ENCODE measurements at places on chromosomes 6 and 20.

GRCh38 chr6:156940221-156940620, 163.0 kb downstream of the ARID1B start:
- no peak for DNase-seq

DNA sequence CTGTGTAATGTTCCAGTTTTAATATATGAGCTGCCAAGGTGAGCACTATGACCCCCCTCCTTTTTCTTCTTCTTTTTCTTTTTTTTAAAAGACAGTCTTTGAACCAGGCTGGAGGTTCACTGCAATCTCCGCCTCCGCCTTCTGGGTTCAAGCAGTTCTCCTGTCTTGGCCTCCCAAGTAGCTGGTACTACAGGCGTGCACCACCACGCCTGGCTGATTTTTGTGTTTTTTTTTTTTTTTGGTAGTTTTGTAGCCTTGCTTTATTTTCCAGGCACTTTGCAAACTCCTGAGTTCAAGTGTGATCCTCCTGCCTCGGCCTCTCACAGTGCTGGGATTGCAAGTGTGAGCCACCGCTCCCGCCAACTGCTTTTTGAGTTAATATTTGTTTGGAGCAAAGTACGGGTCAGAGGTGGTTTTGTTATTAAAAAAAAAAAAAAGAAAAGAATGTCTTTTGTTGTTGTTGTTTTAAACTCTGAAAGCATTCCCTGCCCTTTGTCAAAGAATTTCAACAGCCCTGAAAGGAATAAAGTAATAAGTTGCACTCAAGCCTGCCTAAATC, 78.6 kb downstream of the JARID2 start:
- no peak for DNase-seq

GRCh38 chr6:69164564-69165229, 529.6 kb downstream of the ADGRB3 start:
- DNase-seq = no peak

DNA sequence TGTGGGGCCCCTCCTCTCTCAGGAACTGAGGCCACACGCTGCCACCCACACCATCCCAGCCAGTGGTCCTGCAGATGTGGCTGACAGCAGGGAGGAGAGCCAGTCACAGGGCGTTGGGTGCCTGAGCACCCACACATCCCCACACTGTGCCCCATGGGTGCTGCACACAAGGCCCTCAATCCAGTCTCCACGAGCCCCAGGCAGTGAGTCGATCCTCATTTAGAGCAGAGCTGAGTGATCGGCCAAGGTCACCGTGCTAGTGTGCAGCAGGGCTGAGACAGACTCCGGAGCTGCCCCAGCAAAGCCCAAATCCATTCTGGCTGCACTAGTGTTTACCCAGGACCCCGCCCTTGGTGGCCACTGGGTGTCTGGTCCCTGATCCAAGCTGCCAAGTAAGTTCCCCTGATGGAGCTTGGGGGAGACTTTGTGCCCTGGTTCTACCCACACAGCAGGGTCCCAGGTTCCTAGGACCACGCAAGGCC, 9.0 kb downstream of the C20orf203 start:
- no peak for DNase-seq

DNA sequence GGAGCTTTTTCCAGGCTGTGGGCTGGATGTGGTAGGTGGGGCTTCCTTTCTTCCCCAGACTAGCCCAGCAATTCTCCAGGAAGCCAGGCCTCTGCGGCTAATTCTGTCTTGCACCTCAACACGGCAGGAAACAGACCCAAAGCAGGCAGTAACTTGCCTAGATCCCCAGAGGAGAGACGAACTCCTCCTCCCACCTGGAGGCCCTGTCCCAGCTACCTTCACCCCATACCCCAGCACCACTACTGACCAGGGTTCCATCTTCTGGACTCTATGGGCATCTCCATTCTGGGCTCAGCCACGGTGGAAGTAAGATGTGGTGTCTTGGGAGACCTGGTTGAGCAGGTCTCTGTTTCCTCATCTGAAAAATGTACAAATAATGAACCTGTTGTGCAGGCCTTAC, 48.4 kb upstream of the ZNF337 start:
- DNase-seq = no peak

GRCh38 chr20:53009979-53010735, 38.0 kb downstream of the TSHZ2 start:
- no peak for DNase-seq

GRCh38 chr20:18001131-18001921, 32.5 kb downstream of the MGME1 start:
- DNase-seq = no peak

DNA sequence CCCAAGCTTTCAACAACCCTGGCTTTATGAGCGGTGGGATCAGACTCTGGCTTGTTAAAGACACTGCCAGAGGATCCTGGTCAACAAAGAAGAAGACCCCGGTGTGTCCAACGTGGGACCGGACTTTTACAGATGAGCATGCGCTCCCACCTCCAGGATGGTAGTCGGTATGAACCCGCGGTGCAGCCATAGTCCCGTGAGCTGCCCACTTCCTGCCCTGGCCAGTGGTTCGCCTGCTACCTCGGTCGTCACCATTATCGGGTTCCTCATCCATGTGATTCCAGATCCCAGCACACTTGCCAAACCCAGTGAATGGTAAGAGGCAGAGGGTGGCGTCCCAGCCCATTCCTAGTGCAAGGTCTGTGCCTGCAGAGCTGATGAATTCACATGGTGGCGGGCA, 112.7 kb downstream of the AGPAT4 start:
- DNase-seq = no peak

DNA sequence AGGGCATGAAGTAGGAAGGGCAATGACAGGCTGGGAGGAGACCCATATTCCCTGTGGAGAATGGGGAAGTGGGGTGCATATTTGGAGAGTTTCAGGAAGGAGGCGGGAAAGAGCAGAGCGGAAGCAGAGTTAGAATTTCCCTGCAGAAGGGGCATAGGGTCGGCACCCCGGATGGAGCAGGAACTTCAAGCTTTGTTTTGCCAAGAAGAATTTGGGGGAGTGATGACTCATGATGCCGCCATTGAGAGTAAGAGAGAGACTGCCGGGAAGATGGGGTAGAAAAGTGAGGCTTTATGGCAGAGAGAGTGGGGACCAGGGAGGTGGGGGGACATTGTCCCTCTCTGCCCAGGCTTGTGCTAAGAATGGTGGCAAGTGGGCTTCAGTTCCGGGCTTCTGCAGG, 50.3 kb upstream of the EPB41L1 start:
- DNase-seq = no peak

DNA sequence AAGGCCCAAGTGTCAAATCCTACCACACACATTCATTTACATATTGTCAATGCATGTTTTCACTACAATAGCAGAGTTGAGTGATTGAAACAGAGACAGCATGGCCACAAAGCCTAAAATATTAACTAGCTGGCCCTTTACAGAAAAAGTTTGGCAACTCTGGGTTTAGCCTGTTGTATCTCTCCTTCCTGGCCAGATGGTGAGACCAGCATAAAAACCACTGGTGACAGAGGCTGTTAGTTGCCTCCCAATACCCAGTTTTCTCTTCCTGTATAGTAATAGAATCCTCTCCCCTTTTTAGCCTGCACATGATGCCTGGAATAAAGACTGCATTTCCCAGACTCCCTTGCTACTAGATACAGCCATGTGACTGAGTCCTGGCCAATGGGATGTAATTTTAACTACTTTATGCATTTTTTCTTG, 100.0 kb upstream of the TAB2 start:
- no peak for DNase-seq

GRCh38 chr6:159981403-159982245, 12.7 kb downstream of the IGF2R start:
- DNase-seq = no peak

DNA sequence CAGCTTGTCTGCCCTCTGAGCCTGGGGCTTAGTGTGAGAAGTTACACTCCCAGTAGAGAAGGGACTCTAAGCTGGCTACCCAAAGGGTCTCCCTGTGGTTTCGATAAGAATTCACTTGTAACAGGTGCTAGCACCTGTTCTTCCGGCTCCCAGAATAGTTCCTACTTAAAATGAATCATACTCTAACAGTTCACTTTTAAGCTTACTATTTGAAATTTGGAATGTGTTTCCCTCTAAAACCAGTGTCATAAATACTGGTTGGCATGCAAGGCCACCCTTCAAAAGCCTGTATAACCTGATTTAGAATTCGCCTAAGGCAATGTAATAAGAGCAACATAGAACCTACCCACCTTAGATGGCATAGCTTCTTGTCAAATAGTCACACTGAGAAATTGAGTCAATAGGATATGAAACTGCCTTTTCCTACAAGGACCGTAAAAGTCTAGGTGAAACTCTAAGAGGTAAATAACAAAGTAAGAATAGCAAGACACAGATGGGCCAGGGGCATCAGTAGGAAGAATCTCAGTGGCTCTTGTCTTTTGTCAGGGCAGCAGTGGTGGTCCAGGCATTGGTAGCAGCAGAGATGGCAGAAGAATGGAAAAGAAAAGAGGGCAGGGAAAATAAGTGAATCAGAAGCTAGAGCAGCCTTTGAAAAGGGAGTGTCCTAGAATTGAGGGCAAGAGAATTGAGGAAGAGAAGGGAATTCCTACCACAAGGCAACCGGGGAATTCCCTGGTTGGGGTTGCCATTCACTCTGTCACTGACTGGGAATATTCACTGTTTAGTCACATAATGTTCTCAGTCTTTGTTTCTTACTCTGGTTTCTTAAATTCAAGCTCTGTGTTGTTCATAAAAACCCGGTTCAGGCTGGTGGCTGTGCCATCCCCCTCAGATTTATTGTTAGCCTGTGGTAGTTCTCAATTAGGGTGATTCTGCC, 91.5 kb downstream of the HIVEP2 start:
- DNase-seq = no peak

DNA sequence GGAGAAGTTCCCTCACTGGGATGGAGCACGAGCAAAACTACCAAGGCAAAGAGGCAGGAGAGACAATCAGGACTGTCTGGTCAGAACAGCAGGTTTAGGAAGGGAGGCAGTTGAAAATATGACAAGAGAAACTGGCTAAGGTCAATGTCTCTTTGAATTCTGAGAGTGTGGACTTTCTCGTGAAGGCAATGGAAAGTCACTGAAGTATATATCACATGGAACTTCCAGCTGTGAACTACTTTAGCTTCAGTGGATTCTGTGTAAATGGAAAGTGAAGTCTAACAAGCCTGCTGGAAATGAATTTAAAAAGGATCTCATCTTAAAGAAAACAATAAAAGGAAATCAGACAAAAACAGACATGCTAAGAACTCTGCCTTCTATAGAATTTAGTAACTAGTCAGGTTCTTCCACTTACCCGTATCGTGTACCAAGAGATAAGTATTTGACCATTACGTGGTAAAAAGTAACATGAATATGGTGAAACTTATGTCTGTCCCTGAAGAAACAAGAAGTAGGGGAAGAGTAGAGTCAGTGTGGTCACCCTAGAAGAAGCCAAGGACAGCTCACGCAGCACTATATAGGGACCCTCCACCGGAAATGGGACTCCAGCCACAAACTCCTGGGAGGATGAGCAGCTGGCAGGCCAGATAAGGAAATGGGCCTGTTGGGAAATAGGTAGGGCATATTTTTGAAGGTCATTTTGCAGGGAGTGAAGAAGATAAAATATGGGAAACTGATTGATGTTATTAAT, 123.4 kb downstream of the MAP7 start:
- no peak for DNase-seq

DNA sequence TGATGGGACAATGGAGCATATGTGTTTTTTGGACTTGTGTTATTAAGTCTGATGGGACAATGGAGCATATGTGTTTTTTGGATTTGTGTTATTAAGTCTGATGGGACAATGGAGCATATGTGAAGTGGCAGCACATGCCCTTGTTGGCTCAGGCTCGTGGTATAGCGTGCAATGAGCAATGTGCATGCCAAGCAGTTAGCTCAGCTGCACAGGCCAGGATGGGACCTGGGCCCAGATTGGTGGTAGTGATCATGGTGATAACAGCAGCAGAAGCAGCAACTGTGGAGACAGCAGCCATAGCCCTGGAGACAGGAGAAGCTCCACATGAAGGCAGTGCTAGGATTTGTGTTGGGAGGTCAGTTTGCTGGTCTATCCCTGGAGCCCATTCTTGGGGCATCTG, 61.1 kb downstream of the IL20RA start:
- DNase-seq = no peak

DNA sequence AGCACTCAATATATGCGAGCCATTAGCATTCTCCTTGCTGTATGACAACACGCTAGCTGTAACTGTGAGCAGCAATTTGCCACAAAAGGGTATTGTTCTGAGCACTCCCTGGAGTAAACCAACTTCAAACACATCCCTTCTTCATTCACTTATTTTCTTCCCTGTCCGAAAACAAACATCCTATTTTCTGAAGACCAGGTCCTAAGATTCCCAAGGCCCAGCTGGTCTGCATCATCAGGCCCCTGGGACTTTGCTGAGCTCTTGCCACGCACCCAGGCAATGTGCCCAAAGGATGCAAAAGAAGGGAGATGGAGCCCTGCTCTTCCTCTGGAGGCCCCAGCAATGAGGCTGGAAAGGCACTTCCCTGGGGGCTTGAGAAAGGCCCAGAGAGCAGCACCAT, 118.1 kb downstream of the PREX1 start:
- no peak for DNase-seq

DNA sequence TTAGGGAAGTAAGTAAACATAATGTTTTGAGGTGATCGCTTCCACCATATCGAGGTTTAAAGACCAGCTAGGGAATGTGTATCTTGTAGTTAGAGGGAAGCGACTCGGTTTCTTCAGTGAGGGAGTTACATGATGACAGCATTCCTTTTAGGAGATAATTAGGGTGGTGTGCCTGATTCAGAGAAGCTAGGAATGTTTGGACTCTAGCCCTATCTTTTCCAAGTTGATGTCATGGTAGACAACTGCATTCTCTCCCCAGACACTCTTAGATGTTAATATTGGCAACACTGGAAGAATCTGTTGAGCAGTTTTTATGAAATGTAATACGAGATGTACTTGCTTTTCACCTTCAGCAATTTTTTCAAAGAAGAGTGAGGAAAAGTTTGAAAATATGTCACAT, 12.9 kb upstream of the HIVEP1 start:
- no peak for DNase-seq

DNA sequence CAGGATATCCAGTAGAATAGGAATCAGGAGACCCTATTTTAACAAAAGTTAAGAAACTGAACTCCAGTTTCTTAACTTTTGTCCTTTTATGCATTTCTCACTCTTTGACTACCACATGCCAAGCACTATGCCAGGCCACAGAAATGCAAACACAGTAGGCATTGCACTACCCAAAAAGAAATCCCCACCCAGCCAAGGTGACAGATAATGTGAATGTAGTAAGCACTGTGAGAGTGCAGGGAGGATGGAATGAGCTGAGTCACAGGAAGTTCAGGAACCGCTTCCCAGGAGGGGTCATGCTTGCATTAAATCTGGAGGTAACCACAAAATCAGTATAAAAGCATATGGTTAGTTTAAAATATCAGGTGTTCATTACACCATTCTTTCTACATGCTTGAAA, 20.1 kb upstream of the FAM83C start:
- no peak for DNase-seq
